ENCODE measurements at places on chromosomes 16 and 17.

DNA sequence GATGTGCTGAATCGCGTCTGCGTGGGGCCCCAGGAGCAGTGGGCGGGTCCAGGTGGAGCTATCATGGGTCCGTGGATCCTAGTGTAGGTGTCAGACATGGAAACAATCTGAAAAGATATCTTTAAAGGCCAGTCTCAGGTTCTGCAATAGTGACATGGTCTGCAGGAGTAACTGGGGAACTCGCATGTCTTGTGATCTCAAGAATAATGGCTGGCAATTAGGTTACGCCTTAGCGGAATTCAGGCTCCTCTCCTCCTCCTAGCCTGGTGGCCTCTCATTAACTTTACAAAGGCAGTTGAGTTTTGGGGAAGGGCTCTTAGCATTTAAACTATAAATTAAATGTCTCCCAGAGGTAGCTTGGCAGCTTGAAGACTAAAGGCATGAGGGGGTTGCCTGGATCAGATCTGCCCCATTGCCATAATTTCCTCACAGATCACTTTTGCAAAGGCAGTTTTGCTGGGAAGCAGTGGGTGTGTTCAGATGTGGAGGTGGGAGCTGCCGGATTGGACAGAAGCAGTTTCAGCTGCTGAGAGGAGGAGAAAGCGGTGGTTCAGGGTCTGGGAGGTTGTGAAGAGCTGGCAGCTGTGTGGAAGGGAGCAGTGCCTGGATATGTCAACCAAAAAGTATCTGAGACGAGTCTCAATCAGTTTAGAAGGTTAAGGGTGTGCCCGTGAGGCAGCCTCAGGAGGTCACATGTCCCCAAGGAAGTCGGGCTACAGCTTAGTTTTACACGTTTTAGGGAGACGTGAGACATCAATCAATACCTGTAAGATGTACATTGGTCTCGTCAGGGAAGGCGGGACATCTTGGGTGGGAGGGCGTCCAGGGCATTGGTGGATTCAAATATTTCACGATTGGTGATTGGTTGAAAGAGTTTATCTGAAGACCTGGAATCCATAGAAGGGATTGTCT is 2.7 kb downstream of the TBCD start:
- H3K27ac ChIP-seq = no peak overlapping the region
- no peaks in the 10 kb centered on the region for H3K27me3 ChIP-seq
- peaks cover 2% of the 10 kb centered on the region for H3K36me3 ChIP-seq
- no peak overlapping the region for H3K4me3 ChIP-seq
- H3K4me1 ChIP-seq = peaks cover 12% of the 10 kb centered on the region
- no peak for DNase-seq

DNA sequence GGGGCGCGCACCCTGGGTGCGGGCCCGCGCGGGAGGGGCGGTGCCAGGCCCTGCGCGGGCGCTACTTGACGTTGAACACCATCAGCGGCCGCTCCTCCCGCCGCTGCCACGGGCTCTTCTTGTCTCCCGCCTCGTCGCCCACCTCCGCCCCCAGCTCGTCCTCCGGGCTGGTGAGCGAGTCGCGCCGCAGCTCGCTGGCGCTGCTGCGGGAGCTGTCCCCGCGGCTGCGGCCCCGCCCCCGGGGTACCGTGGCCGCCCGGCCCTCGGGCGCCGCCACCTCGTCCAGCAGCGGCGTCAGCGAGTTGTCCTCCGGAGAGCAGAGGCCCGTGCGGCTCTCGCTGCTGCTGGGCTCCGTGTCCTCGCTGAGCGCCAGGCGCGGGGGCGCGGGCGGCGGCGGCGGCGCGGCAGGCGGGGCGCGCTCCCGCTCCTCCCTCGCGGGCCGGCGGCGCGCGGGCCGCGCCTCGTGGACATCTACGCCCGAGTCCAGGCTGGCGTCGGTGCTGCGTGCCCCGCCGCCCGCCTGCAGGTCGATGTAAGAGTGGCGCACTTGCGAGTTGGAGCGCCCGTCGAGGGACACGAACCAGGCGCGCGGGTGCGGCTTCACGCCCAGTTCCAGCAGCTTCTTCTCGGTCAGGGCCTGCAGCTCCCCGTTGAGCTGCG is 8.7 kb downstream of the GRN start:
- peaks cover 7% of the 10 kb centered on the region for H3K4me1 ChIP-seq
- H3K27ac ChIP-seq = no peak overlapping the region
- H3K36me3 ChIP-seq = no peaks in the 10 kb centered on the region

DNA sequence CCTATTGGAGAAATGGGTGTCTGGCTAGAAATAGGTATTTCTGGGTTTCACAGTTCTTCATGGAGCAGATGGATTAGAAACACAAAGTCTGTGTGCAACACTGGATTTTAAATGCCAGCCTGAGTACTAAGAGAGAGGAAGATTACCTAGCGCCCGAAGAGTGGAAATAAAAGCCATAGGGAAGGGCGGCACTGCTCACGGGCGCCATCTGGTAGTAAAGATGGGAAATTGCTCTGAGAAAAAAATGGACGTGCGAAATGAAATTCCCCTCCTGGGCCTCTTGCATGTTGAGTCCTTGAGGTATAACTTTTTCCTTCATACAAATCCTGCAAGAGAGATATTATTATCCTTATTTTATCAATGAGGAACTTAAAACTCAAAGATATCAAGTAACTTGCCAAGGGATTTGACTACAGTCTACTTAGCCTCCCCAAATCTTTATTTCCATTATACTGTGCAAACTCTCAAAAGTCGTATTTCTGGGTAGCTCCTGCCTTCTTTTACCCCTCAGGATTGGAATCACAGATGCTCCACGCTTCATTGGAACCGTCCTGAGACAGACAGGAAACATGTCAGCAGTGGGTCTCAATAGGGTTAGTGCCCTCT is 72.8 kb downstream of the MMD start:
- peaks cover 1% of the 10 kb centered on the region for H3K27me3 ChIP-seq
- no peak overlapping the region for H3K27ac ChIP-seq
- H3K36me3 ChIP-seq = no peaks in the 10 kb centered on the region
- peaks cover 23% of the 10 kb centered on the region for H3K4me1 ChIP-seq

- H3K36me3 ChIP-seq = no peaks in the 10 kb centered on the region
- no peaks in the 10 kb centered on the region for H3K4me1 ChIP-seq
- H3K27ac ChIP-seq = no peak overlapping the region
- H3K27me3 ChIP-seq = no peaks in the 10 kb centered on the region
Measured at GRCh38 chr16:54336631-54337204, 50.1 kb upstream of the IRX3 start.

DNA sequence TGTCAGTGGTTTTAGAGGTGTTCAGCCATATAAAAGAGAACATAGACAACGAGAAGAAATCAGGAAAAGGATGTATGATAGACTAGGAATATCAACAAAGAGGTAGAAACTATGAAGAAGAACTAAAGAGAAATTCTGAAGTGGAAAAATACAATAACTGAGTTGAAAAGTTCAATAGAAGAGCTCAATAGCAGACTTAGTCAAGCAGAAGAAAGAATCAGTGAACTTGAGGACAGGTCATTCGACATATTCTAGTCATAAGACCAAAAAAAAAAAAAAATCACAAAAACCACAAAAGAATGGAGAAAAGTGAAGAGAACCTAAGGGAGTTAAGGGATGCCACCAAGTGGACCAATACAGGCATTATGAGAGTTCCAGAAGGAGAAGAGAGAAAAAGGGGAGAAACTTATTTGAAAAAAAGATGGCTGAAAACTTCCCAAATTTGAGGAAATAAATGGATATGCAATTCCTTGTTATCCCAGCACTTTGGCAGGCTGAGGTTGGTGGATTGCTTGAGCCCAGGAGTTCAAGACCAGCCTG is 321.2 kb downstream of the ABCC12 start:
- H3K4me3 ChIP-seq = no peak overlapping the region
- H3K27ac ChIP-seq = no peak overlapping the region
- no peak for DNase-seq
- no peaks in the 10 kb centered on the region for H3K4me1 ChIP-seq

DNA sequence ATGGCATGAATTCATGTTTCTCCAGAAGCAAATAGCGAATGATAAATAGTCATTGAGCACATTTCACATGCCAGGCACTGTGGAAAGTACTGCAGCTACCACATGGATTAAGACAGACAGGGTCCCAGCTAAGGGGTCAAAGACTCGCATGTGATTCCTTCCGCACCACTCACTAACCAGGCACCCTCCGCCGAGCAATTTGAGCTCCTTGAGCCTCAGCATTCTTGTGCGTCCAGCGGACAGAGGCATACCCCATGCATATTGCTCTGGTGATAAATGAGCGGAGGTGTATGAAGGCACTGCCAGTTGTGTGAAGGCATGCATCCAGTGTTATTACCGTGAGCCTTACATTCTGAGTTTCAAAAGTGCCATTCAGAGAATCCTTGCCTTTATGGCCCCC is 358.7 kb downstream of the HS3ST4 start:
- H3K4me3 ChIP-seq = no peak overlapping the region
- no peaks in the 10 kb centered on the region for H3K4me1 ChIP-seq
- no peak overlapping the region for H3K27ac ChIP-seq
- H3K27me3 ChIP-seq = no peaks in the 10 kb centered on the region

GRCh38 chr17:10743316-10744009 is 13.6 kb upstream of the TMEM220 start:
- DNase-seq = no peak
- peaks cover 2% of the 10 kb centered on the region for H3K27me3 ChIP-seq
- H3K27ac ChIP-seq = no peak overlapping the region
- H3K36me3 ChIP-seq = no peaks in the 10 kb centered on the region
- H3K4me1 ChIP-seq = peaks cover 5% of the 10 kb centered on the region

Data from CD4-positive, CD25-positive, alpha-beta regulatory T cell (primary cell).